Ovary (tissue), 10 donors: ENCODE measurements at places on chromosomes 5 and 9. TPM values are rescaled to one million over a fixed set of nuclear protein-coding genes. Genes with fewer than 3 reads are reported as not detected.

SOX30 gene
- total RNA-seq, result 0.12 TPM

SLC26A2 gene
- total RNA-seq, result 11.0 TPM

PCDHB12 gene
- 8.1 TPM for total RNA-seq

SPAAR gene
- total RNA-seq, result 2.1 TPM

OLFM1 gene
- 19.9 TPM for total RNA-seq

N4BP3 gene
- 0.58 TPM for total RNA-seq

CAVIN4 gene
- total RNA-seq, result 0.20 TPM

C9 gene
- not detected for total RNA-seq

CCDC183 gene
- 6.6 TPM for total RNA-seq

IGIP gene
- 17.2 TPM for total RNA-seq

NOXA1 gene
- 10.3 TPM for total RNA-seq

CCDC192 gene
- 1.4 TPM for total RNA-seq

DNAJB5 gene
- 21.0 TPM for total RNA-seq

TXNDC8 gene
- not detected for total RNA-seq

INVS gene
- total RNA-seq, result 25.7 TPM

ECM2 gene
- 55.7 TPM for total RNA-seq

WNK2 gene
- 17.1 TPM for total RNA-seq

IFNA2 gene
- not detected for total RNA-seq

RNF183 gene
- total RNA-seq, result not detected

TERT gene
- total RNA-seq, result not detected

PCDHGC3 gene
- total RNA-seq, result 85.3 TPM

IL33 gene
- total RNA-seq, result 13.3 TPM

FAM163B gene
- total RNA-seq, result not detected

FSTL4 gene
- total RNA-seq, result not detected

SLC25A2 gene
- not detected for total RNA-seq
